ENCODE measurements at places on chromosomes 12 and 14.

DNA sequence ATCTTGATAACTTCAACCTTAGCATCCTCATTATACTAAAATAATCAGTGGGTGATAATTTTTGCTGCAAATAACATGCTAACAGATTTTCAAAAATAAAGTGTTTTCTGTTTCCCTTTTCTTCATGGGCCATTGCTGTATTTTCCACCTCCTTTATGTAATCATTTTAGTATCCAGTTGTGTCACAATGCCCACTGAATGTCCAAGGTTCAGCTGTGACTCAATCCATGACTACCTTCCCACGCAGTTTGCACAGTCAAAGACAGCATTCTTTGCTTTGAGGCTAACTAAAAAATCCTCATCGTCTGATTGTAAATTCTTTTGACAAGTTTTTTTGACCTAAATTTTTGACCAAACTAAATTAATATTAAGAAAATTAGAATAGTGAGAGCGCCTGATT, 474.1 kb downstream of the FLRT2 start:
- no peak for DNase-seq

- no peak for DNase-seq
These were observed 182.5 kb downstream of the PHETA1 start for GRCh38 chr12:111186347-111186746.

GRCh38 chr14:51295646-51296263, 55.7 kb downstream of the TMX1 start:
- DNase-seq: no peak

GRCh38 chr14:75604979-75605851, 26.8 kb downstream of the FLVCR2 start:
- no peak for DNase-seq

- DNase-seq: no peak
These were observed 16.1 kb upstream of the NR4A1 start for GRCh38 chr12:52035190-52035589.

DNA sequence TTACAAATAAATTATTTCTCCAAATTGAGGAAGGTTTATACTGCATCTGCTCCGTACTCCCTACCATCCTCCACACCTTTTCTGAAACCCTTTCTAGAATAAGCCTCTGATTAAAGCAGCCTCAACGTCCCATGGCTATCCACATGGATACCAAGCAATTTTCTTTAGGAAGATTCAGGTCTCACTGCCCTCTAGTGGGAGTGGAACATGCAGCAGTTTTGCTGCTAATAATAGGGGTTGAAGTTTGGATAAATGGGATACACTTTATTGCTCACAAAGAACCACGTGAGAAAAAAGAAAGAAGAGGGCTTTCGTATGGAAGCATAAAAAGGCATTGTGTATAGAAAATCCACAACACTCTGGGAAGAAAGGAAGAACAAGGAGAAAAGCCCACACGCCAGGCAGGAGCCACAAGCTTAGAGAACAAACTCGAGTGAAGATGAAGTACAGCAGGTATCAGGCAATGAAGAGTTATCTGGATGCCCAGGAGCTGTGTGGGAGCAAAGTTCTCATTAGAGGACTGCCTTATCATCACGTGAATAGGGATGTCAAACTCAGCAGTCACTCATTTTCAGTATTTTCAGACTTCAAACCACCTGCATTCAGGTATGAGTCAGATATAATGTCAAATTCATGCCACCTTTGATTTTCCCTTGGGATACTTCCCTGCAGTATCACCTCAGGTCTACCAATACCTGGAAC, 45.8 kb downstream of the CCER1 start:
- DNase-seq: no peak

DNA sequence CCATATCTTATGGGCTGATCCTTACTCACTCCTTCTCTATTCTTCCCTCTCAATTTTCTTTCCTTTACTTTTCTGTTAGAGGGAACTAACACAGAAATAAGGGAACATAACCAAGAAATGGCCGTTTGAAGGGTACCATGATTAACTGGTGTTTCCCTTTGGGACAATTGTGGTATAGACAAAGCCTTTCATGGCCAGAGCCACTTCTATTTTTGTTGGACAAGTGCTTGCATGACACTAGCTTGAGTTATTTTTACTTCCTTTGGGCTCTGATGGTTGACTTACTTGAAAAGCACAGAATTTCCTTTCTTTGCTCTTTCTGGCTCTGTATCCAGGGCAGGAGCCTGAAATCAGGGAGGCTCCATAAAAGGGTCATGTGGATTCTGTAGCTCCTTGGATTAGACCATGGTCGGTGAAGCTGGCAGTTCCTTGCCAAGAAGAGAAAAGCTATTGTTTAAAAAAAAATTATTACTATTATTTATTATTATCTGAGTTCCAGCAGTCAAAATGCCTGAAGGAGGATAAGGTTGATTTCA, 130.6 kb downstream of the KTN1 start:
- DNase-seq: no peak

- no peak for DNase-seq
These were observed 1231.0 kb downstream of the VRK1 start for GRCh38 chr14:98028162-98028561.

GRCh38 chr12:11564984-11565651, 84.4 kb upstream of the ETV6 start:
- DNase-seq: no peak

DNA sequence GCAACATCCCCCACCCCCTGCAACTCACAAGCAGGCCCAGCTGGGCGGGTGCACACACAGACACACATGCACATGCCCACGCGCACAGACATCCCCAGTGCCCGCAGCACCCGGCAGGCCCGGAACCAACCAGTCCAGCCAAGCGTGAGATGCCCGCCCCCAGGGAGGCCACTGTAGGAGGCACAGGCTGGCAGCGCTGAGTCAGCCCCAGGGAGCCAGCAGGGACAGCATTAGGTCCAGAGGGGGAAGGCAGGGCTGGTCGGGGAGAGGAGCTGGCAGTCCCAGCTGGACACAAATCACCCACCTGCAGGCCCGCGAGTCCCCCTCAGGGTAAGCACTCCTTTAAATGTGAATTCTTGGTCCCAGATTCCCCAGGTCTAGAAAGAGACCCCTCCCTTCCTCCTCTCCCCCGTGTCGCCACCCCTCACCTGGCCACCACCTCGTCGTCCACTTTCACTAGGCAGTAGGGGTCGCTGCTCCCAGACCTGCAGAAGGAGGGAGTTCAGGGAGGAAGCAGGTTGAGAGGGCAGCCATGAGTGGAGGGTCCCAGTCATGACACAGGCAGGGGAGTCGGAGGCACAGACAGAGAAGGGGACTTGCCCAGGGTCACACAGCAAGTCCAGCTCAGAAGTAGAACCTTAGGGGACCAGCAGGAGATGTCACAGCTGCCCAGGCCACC, 5.0 kb downstream of the RASAL1 start:
- DNase-seq: no peak

- no peak for DNase-seq
These were observed 104.3 kb upstream of the KITLG start for GRCh38 chr12:88684610-88685009.

GRCh38 chr14:58771016-58771415, 133.3 kb downstream of the DACT1 start:
- no peak for DNase-seq

- DNase-seq: no peak
These were observed 63.1 kb downstream of the C14orf132 start for GRCh38 chr14:96102081-96102856.

DNA sequence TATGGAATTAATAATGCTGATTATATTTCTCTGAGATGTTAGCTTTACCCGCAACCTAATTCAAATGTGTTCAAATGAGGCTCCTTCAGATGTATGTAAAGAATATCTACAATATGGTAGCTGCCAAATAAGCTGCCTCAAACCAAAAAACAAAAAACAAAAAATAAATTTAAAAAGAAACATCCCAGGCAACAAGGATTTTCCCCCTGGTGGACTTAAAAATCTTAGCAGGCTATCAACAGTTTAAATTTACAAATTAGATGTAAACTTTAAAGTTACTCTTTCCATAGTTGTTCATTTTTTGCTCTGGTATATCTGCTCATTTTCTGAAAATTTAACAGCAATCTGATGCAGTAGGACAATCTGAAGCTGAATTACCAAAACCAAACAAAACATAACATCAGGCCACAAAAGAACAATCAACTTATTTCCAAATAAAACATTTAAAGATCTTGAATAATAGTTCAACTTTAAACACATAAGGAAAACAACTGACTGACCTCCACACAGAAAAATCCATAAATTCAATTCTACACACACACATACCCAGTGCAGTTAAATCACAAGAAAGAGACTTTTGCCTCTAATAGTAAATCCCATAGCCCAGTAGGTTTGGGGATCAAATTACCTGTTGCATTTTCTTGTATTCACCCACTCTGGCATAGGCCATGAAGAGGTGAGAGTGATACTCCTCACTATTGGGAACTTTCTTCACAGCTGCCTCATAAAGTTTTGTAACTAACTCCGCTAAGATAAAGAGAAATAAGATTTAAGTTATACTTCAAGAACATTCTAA, 21.3 kb downstream of the NAA25 start:
- no peak for DNase-seq

GRCh38 chr12:20040831-20041230, 327.5 kb upstream of the PDE3A start:
- no peak for DNase-seq

- no peak for DNase-seq
These were observed 45.3 kb upstream of the PLBD1 start for GRCh38 chr12:14612898-14613445.

DNA sequence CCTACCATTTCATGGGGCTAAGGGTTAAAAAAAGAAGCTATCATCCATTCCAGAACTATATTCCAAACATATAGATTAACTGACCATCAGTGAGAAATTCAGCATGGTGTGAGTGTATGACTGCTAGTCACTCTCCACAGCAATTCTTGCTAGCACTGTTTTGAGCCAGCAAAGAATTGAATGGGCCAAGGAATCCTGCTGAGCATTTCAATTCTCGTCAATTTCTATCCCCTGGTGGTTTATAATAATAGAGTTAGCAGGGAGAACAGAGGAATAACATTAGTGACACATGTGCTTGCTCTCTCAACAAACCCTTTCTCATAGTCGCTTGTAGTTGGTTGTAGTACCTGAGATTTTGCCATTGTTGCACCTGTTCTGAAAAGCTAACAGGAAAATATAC, 7.2 kb downstream of the MBIP start:
- DNase-seq: no peak

DNA sequence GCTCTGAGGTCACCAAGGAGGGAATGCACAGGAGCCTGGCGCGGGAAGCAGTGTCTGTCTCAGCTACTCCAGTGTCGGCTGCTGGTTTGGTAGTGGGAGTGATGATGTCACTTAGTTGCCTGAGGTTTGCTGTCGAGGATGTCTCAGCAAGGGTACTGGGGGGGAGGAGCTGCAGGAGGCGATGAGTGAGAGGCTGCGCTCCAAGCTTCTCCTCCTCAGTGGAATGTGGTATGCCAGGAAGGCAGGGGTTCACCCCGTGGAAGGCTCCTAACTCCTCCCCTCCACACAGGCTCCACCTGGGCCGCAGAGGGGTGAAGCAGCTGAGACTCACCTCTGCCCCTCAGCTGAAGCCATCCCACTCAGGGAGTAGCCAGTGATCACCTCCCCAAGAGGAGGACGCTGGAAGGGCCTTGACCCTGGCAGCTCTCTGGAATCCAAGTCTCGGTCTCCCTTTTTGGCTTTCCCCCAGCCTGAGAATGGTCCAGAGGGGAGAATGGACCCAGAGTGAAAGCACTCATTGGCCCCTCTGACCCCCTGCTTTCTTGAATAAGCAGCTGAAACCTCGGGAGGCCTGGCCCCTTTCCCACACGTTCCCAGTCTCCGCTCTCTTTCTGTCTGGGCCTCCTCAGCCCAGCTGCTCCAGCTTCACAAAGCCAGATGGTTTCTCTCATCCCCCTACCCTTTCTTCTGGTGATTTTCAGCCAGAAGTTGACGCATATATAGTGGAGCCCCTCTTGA, 178.9 kb upstream of the FKBP4 start:
- DNase-seq: no peak

DNA sequence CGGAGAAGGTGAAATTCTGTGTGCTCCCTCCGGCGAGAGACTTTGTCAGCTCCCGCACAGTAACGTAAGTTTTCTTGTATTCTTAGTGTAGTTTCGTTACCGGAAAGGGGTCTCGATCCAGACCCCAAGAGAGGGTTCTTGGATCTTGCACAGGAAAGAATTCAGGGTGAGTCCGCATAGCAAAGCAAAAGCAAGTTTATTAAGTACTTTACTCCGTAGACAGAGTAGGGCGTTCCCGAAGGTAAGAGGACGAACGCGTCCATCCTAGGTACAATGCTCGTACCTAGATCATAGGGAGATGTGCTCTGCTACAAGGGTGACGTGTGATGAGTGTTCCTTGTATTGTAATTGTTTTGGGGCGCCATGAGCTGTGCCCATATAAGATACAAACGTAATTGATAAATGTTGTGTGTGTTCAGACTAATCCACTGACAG, 293 bp downstream of the IFI27L1 start:
- DNase-seq: no peak

- DNase-seq: no peak
These were observed 486.7 kb downstream of the APAF1 start for GRCh38 chr12:99131751-99132199.

DNA sequence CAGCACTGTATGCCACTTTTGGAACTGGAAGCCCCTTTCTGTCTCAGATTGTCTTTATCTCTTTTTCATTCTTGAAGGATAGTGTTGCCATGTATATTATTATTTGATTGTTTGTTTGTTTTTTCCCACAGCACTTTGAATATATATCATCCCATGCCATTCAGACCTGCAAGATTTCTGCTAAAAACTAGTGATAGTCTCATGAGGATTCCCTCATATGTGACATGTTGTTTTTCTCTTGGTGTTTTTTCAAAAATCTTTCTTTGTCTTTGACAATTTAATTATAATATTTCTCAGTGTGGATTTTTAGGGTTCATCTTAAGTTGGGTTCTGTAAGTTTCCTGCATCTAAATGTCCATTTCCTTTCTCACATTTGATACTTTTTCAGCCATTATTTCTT, 36.8 kb upstream of the SCAF11 start:
- no peak for DNase-seq

GRCh38 chr14:102523569-102524450, 14.2 kb upstream of the ANKRD9 start:
- no peak for DNase-seq

- DNase-seq: no peak
These were observed 35.1 kb downstream of the SVOP start for GRCh38 chr12:108985750-108986149.

DNA sequence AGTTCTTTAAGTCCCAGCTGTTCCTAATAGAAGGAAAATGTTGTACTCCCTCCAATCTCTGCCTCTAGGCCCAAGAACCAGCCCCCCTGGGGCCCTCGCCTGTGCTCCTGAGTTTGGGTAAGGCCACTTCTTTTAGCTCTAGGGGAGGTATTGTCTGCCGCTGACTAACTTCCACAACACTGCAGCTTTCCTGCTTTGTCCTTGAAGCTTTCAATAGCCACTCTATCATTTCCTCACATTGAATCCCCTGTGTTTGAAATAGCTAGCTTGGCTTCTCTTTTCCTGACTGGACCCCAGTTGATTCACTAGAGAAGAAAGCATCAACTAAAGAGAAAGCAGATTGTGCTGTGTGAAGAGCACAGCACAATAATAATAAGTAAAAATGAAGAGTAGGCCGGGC, 28.8 kb downstream of the KRT80 start:
- DNase-seq: no peak

- no peak for DNase-seq
These were observed 83.2 kb downstream of the ALG10B start for GRCh38 chr12:38399711-38400206.

Data from activated T-cell treated with anti-CD3 and anti-CD28 coated beads, Interleukin-2, amount 50 U/mL, for 1 hour (primary cell).